AG09309 (cell line): ENCODE measurements at places on chromosomes 2 and 18.

DNA sequence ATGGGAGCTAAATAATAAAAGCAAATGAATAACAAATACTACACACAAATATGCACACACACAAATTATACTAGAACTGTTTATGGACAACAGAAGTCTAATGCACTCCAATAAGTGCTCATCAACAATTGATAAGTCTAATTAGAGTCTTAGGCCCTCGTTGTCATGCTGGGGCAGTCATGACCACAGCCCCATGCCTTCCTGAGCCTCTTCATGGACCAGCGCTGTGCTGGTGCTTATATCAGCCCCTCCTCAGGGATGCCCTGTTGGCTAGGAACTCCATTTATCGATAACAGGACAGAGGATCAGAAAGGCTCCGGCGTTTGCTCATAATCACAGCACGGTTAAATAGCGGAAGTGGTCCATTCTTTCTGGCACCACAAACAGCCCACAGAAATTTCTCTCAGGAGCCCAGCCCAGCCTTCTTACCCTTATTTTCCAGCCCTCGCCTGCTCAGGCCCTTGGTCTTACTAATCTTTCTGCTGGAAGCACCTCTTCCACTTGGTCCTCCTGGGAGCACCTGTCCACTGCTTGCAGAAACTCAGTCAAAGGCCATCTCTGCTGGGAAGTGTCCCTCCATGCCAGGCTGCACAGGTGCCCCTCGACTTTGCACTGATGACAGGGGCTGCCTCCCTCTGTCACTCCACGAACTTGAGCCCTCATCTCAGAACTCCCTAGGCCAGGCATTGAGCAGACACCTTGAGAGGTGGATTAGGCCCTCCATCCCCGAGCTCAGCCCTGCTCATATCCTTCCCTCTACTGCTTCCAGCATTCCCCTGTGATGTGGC lies 500.2 kb upstream of the HS6ST1 start:
- DNase-seq = no peak

DNA sequence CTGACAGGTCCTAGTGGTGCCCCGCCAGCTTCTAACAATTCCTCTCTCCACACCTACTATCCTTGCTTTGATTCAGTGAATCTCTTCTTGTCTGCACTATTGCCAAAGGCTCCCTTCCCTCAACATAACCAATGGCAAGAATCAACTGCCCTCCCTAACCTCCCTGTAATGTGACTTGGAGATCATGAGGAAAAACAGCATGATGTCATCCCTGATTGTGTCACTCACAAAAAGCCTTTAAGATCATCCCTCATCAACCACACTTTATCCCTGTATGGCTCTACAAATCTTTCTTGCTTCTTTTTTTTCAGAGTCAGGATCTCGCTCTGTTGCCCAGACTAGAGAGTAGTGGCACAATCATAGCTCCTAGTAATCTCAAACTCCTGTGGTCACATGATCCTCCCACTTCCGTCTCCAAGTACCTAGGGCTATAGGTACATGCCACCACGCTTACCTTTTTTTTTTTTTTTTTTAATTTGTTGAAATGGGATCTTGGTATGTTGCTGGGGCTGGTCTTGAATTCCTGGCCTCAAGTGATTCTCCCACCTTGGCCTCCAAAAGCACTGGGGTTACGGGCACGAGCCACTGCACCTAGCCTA lies 19.7 kb downstream of the SAP130 start:
- DNase-seq = no peak

GRCh38 chr18:76502551-76502950 lies 7.5 kb upstream of the ZNF516 start:
- DNase-seq = no peak

DNA sequence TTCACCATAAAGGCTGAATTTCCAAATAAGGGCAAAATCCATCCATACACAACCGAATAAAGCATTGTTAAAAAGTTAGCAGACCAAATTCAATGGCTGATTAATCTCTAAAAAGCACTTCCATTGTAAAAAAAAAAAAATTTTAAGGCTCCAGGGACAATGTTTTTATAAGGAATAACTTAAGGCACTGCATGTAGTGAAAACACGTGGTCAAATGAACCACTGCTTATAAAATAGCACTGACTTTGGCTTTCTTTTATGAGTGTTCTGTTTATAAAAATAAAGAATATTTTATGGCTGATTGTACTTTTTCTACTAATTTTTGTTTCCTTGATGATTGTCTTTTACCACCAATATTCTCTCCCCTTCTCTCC lies 409.3 kb upstream of the KCNH7 start:
- DNase-seq = peak; percentile 3

GRCh38 chr2:67625178-67625577 lies 228.0 kb downstream of the ETAA1 start:
- no peak for DNase-seq

GRCh38 chr2:201307876-201308275 lies 47.5 kb downstream of the CASP8 start:
- DNase-seq = no peak

GRCh38 chr2:101395545-101396315 lies 8.4 kb upstream of the CREG2 start:
- no peak for DNase-seq

DNA sequence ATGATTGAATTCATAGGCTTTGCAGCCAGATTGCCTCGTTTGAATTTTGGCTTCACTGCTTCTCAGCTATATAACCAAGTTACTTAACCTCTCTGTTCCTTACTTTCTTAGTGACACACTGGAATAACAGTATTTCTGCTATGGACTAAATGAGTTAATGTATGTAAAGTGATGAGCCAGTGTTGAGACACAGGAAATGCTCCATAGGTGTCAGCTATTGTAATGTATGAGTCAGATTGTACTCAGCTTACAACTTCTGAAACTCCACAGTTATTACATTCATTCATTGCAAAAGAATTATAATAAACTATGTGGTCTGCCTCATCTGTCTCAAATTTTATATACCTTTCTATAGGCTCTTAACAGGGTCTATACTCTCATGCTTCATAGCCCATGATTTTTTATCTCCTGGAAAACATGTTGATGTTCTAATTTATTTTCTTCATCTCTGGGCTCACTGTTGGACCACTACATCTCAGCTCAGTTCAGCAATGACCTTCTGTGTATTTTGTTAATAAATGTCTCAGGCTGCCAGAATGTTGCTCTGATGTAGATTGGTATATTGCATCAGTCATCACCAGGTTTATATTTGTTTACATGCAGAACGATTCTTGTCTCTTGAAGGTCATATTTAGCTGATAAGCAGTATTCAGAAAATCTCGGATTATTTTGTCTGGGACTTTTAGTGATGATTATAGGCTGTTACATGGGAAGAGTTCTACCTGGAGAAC lies 76.2 kb downstream of the MAP3K20 start:
- peak; percentile 16 for DNase-seq

DNA sequence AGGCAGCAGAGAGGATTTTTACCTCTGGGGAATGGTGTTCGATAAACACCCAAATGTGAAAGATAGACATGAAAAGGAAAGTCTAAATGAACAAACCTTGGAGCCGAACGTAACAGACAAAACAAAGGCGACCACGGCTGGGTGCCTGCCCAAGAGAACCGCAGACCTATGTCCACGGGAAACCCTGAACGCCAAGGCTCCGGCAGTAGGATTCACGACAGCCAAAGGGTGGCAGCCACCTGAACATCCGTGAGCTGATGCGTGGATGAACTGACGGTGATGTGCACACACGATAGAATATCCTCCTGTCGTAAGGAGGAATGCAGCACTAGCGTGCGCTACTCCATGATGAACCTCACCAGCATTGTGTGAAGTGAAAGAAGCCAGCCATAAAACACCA lies 85.6 kb downstream of the MBP start:
- no peak for DNase-seq

GRCh38 chr2:66433945-66434678 lies 813 bp upstream of the MEIS1 start:
- DNase-seq = no peak

GRCh38 chr2:176817061-176817565 lies 395.5 kb upstream of the HNRNPA3 start:
- no peak for DNase-seq

DNA sequence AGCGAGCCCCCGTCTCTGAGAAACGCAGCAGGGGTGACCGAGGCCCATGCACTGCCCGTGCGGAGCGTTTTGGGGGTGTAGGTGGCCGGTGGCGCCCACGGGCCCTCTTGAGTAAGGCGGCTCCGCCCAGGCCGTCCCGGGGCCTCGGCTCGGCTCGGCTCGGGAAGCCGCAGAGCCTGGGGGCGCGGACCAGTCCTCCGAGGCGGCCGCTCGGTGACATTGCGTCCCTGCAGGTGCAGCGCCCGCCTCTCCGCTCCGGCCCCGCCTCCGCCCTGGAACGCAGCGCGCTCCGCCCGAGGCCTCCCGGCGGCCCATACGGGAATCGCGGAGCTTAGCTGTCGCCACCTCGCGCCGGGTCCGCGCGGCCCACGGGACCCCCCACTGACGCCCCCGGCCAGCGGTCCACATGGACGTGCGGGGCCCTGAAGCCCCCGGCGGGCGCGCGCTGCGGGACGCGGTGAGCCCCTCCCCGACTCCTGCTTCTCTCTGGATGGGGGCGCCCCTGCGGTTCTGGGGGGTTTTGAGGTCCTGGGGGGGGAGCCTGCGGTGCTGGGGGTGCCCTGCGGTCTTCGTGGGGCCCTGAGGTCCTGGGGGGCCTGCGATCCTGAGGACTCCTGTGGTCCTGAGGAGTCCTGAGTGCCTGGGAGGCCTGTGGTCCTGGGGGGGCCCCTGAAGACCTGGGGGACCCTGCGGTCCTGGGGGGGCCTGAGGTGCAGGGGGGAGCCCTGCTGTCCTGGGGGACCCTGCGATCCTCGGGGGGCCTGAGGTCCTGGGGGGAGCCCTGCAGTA lies at the start of gene HSBP1L1:
TSS of gene HSBP1L1 (plus strand) at position 314 of the 789 bp plus-strand sequence. CDS start at position 407, 93 bp downstream.
- no peak for DNase-seq

- DNase-seq = no peak
Measured at GRCh38 chr2:176495826-176496225, 226.6 kb downstream of the MTX2 start.

DNA sequence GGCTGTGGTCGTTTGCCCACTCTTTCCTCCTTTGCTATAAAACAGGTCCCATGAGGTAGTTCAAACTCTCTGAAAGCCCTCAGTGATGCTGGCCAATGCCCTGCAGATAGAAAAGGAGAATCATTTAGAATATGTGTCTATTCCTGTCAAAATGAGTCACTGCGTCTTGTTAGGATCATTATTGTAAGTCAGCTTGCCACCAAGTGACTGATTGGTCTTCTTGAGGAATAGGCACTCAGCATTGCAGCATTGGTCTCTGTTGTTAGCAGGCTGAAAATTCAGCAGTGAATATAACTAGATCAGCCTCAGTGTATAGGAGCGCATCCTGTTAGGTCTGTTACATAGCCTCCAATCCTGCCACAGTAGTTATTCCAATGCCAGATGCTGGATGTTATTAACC lies 28.9 kb downstream of the PRKRA start:
- DNase-seq = no peak

- no peak for DNase-seq
Measured at GRCh38 chr18:48004577-48004976, 74.1 kb upstream of the SMAD2 start.

- DNase-seq = no peak
Measured at GRCh38 chr2:99184811-99185210, 3.8 kb downstream of the MRPL30 start.

- no peak for DNase-seq
Measured at GRCh38 chr18:45228796-45229388, 386.4 kb upstream of the SLC14A2 start.

GRCh38 chr2:173124441-173124840 lies 48.8 kb downstream of the MAP3K20 start:
- no peak for DNase-seq

- no peak for DNase-seq
Measured at GRCh38 chr2:72949642-72950041, 32.3 kb downstream of the EMX1 start.

- no peak for DNase-seq
Measured at GRCh38 chr18:13406736-13407135, 188.2 kb downstream of the LDLRAD4 start.

DNA sequence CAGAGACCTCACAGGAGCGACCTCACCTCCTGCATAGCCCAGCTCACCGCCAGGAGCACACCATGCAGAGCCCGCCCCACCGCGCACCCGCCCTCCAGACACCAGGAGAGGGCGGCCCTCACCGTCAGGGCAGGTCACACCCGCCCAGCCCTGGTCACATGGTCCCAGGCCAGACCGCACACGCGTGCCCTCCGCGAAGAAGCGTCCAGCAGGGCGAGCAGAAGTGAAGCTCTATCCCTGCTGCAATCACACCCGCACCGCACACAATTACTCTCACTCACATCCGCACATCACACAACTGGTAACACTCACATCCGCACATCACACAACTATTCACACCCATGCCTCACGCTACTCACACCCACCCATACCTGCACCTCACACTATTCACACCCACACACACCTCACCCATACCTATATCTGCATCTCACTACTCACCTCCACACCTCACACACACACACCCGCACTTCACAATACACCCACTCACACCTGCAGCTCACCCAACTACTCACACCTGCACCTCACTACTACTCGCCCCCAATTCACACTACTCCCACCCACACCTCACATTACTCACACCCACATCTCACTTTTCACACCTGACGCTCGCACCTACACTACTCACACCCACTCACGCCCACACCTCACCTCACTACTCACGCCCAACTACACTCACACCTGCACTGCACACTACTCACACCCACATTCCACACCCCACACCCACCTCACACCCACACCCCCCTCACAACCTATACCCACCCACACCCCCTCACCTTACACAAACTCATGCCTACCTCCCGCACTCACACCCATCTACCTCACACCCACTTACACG lies 242.0 kb downstream of the HDAC4 start:
- no peak for DNase-seq

- DNase-seq = no peak
Measured at GRCh38 chr2:38733300-38733971, 17.7 kb downstream of the SRSF7 start.

DNA sequence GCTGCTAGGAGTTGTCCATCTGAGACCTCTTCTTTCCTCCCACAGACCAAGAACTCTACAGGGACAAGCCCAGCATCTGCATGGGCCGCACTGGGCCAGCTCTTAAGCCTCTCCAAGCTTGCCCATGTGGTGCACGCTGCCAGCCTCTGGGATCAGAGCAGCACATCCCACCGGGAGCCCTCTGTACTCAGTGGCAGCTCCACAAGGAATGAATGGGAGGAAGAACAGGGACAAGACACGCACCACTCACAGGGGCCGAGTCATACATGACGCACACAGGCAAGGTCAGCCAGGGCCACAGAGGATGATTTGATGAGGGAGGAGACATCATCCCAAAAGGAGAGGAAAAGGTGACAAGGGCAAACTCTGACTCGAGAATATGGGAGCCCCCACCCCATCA lies 268.3 kb downstream of the KLHL29 start:
- DNase-seq = no peak

DNA sequence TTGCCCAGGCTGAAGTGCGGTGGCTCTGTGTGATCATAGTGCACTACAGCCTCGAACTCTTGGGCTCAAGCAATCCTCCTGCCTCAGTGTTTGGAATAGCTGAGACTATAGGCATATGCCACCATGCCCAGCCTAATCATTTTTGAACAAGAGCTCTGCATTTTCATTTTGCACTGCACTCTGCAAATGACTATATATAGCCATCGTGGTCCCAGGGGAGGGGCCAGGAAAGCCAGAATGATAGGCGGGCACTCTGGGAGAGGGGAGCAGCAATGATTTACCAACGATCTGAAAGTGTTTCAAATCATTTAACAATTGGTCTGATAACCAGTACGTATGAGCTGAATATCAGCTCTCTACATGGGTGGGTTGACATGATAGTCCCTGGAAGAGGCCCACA lies 22.3 kb upstream of the ST3GAL5 start:
- DNase-seq = no peak

- DNase-seq = no peak
Measured at GRCh38 chr2:224776795-224777558, 60.8 kb upstream of the CCDC195 start.

- no peak for DNase-seq
Measured at GRCh38 chr18:7605705-7606104, 38.6 kb downstream of the PTPRM start.
